Muscle of leg (tissue), 16 donors: ENCODE measurements at places on chromosomes 5 and 9.

DNA sequence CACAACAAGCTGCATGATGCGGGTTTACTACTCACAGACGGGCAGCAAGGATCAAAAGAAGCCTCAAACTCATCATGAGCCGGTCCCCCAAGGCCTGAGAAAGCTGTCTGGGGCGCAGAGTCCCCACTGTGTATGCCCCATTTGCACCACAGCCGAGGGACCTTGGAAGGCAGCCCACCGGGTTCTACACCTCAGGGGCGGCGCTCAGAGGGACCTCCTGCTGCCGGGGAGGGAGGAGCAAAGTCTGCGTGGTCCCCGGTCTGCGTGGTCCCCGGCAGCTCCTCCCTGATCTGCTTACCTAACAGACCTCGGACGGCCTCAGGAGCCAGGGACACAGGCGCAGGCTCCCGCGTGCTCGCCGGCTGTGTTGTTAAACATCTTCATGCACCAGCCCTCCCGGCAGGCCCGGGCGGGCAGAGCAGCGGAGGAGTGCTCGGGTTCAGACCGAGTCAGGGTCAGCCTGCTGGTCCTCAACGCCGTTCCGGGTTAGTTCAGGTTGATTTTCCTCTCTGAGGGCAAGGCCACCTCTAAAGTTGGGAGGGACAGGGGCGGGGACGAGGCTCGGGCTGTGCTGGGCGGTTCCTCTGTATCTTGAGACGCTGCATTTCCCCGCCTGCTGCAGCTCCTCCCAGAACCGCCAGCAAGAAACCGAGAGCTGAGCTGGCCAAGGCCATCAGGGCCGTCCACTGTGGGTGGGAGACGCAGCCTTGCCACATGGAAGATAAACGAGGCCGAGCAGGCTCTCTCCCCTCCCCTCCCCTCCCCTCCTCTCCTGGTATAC is 74.6 kb downstream of the MRPL36 start:
- DNase-seq: peak; percentile 11

GRCh38 chr5:73564675-73565074 is 764 bp downstream of the ANKRA2 start:
- peak; percentile 43 for DNase-seq

DNA sequence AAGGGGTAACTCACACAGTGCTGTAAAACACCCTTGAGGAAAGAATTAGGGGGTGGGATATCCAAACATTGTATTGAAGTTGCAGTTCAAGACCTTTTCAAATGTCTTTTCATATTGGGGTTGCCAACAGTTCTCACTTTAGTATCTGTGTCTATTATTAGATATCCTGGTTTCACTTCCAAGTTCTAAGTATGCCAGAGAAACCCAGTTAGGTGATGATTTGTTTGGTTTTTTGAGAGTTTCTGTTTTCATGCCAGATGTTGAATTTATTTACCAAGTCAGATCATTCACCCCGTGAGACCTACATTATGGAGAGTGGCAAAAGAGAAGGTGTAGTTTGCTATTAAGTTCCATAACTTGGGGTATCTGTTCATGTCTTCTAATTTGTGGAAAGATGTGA is 64.5 kb downstream of the C9orf152 start:
- DNase-seq: no peak

GRCh38 chr9:109031241-109031640 is 17.9 kb upstream of the CTNNAL1 start:
- DNase-seq: no peak

DNA sequence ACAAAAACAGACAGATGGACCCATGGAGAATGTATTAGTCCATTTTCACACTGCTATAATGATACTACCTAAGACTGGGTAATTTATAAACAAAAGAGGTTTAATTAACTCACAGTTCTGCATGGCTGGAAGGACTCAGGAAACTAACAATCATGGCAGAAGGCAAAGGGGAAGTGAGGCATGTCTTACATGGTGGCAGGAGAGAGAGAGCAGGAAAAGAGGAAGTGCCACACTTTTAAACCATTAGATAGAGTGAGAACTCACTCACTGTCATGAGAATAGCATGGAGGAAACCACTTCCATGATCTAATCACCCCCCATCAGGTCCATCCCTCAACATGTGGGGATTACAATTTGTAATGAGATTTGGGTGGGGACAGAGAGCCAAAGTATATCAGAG is 808.9 kb downstream of the CDH12 start:
- DNase-seq: no peak

DNA sequence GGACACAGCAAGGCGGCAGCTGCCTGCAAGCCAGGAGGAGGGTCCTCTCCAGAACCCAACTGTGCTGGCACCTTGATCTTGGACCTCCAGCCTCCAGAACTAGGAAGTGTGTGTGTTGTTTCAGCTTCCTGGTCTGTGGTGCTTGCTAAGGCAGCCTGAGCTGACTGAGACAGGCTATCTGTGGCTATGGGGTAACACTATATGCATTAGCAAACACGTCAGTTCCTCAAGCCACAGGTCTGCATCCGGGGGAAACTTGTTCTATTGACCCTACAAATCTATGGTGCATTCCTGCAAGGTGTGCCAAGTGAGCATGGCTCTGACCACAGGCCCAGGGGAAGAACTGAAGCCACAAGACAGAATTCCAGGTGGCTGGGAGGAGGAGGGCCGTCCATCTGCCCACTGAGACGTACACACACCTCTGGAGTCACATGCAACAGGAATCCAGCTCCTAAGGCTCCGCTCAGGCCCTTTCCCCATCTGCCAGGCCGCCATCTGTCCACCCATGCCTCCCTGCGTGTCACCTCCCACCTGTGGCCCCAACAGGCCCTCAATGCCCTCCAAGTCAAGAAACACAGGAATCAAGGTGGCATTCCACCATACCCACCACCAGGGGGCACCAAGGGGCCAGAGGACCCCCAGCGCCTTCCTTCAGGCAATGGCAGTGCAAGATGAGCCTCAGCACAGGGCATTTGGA is 174.9 kb downstream of the ROR2 start:
- peak; percentile 71 for DNase-seq
